ENCODE measurements at places on chromosomes 3 and 15.

DNA sequence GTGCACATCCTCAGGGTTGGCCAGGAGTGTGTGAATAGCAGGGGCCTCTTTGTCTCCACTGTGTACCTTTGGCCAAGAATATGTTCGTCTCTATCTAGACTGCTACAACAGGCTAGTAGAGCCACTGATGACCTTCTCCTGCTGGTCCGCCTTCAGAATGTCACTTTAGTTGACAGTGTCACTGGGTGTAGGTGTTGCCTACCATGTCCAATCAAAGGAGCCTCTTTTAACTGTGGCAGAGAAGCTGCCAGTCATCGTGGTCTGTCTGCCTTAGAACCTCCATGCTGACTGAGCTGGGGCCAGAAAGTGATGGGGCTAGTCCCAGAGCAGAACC lies 40.1 kb downstream of the OXSR1 start:
- DNase-seq: no peak

DNA sequence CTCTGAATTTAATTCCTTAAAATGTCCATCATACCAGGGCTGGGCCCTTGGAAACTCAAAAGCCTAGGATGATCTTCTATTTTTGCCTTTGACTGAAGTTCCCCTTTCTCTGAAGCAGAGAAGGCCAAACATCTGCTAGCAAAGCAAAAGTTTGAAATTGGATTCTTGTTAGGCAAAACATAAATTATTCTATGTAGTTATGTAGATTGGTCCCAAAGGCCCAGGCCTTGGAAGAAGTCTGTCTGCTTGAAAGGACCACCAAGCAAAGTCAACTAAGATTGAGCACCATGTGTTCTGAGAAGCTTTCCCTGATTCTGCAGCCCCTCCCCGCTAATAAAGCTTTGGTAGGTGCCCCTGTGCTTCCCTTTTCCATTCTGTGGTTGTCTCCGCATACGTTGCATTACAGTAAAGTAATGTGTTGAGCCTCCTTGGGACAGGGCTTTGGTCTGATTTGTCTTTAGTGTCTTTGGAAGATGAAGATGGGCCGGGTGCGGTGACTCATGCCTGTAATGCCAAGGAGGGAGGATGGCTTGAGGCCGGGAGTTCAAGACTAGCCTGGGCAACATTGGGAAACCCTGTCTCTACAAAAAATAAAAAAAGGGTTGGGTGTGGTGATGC lies 56.4 kb downstream of the RPL39L start:
- DNase-seq: no peak

- DNase-seq: no peak
These were observed 15.4 kb upstream of the ZNF774 start for GRCh38 chr15:90336705-90337141.

GRCh38 chr3:52280050-52280461 lies 1.6 kb upstream of the WDR82 start:
- DNase-seq: no peak

DNA sequence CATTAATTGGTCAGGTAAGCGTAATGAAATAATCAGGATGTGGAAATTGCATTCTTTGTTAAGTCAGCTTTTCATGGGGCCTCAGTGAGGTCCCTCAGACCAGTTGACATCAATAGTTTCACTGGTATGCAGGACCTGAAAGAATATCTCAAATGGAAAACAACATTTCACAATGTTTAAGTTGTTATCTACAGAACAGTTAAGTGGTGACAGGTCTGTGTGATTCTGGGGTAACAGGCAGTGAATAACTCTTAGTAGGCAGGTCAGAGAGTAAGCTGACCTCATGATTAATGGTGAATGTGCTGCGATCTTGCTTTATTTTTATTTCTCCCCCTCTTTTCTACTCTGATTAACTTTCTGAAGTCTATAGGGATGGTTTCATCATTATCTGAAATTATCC lies 28.9 kb upstream of the ACP3 start:
- DNase-seq: no peak

- no peak for DNase-seq
These were observed 60.4 kb downstream of the PLAAT1 start for GRCh38 chr3:193301433-193301832.

- no peak for DNase-seq
These were observed 754.4 kb upstream of the GOLIM4 start for GRCh38 chr3:168850109-168850508.

- DNase-seq: no peak
These were observed 101.5 kb downstream of the PGPEP1L start for GRCh38 chr15:98905963-98906711.

- no peak for DNase-seq
These were observed 303.1 kb downstream of the RPLP1 start for GRCh38 chr15:69755551-69756310.

GRCh38 chr3:129592381-129593131 lies 13.9 kb downstream of the PLXND1 start:
- DNase-seq: peak; percentile 91

- no peak for DNase-seq
These were observed 67.9 kb downstream of the IQCH start for GRCh38 chr15:67322481-67322880.

- no peak for DNase-seq
These were observed 15.8 kb downstream of the PLXNA1 start for GRCh38 chr3:126998728-126999127.

- no peak for DNase-seq
These were observed 92.6 kb downstream of the STT3B start for GRCh38 chr3:31625358-31625757.

DNA sequence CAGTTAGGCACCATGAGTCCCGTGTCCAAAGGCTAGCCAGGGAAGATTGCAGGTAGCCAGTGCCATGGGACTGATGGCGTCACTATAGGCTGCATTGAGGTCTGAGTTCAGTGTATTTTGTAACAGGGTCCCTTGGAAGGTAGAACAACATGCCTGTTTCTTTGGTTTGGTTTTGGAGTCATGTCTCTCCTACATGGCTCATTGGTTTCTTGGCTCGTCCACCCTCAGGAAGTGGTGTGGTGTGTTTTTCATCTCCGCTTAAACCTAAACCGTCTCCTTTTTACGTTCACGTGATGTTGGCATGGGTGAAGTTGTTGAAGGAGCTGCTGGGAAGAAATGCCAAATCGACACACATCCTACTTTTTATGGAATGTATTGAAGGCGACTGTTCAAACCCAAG lies 71.6 kb downstream of the FLNB start:
- DNase-seq: no peak

- DNase-seq: no peak
These were observed 80.3 kb upstream of the ABHD2 start for GRCh38 chr15:89007989-89008388.

GRCh38 chr15:33124811-33125210 lies 69.7 kb downstream of the FMN1 start:
- no peak for DNase-seq

DNA sequence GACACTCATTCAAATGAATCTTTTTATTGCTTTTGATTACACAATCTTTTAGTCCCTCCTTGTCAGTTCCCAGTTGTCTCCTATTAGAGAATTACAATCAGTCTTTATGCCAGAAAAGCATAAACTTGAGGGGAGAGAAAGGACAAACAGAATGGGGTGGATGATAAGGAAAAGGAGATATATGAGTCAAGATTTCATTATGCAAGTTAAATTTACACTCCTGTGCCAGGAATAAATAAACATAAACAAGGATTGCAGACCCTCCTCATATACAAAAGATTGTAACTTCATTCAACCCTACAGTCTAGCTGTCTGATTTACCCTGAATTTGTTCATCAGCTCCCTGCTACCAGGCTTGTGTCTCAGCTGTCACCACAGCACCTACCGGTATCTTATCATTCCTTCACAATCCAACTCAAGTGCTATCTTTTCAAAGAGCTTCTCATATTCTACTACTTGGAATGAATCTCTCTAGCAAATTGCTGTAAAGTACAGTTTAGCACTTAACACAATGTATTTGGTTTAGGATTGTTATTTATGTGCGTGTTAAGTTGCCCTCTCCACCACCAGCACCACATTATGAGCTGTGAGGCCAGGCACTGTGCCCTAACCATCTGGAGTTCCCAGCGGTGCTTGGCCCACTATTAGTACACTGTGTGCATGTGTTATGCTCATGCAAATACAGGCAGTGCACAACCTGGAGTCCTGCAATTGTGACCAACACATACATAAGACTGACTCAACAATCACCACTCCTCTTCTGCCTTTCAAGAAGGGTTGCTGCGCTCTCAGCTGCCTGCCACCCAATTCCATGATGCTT lies 504.1 kb downstream of the TBL1XR1 start:
- no peak for DNase-seq

All from WERI-Rb-1 (cell line).